ENCODE measurements at places on chromosomes 2 and 18.

- DNase-seq, result no peak
These were observed 195.1 kb downstream of the EXOC6B start for GRCh38 chr2:72630767-72631166.

DNA sequence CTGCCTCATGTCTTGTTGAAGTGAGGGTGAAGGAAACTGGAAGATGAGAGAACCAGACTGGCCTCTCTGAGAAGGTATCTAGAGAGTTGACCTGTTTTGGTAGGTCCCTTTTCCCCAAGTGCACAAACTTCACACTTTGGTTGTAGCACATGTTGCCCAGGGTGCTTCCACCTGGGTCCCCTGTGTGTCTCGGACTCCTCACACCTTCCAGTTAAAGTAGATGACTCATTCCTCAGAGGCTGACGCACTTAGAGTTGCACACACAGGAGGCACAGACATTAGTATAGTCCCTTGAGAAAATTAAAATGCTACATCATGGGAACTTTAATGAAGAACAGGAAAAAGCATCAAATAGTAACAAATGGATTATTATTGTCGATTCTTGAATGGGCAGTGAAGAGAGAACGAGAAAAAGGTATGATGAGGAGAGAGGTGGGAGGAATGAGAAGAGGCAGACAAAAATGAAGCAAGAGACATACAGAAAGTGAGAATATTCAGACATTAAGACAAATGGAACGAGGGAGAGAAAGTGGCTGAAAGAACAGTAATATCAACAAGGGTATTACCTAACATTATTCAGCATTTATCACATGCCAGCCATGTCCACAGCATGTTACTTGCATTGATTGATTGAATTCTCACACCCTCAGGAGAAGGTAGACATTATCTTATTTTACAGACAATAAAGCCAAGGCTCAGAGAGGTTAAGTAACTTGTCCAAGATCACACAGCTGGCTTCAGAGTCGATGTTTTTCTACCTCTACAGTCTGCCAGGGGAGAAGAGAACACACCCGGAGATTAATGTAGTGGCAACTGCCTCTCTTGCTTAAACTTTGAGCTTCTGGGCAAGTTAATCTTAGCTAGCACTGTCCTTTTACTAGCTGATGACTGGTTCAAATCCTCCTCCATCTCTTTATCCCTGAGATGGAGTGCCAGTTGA is 68.6 kb downstream of the FHOD3 start:
- no peak for DNase-seq

- no peak for DNase-seq
These were observed 98.6 kb downstream of the KCNS3 start for GRCh38 chr2:17976871-17977746.

GRCh38 chr2:2890246-2890645 is 487.4 kb downstream of the EIPR1 start:
- no peak for DNase-seq

GRCh38 chr2:182824767-182825158 is 41.7 kb downstream of the FRZB start:
- no peak for DNase-seq

DNA sequence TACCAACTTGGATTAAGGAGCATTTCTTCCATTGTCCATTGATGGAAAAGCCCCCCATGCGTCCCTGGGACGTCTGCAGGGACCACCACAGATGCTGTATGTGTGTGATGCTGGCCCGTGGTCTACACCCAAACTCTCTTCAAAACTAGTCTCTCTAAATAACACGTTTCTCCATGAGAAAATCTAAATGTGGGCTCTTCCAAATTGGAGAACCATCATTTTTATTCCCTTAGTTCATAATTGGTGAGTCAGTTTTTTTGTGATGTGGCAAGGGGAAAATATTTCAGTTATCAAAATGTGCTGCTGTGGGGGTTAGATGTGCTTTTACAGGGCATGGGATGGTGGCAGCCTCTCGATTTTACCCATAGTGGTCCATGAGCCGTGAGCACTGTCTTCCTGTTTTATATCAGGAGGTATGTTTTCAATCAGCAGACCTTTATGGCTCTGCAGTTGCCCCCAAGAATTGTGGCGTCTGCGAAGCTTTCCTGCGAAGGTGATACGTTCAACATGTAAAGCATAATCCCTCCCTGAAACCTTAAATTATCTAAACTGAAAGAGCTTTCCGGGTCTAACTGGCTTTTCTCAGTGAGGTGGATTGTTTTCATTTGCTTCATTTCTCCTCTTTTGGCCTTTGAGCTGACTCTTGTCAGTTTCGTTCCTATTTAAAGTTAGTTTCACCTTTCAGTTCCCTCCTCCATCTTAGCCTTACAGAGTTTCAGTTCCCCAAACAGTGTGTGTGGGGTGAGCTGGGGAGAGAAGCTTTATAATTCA is 78.4 kb downstream of the SETBP1 start:
- DNase-seq, result no peak

DNA sequence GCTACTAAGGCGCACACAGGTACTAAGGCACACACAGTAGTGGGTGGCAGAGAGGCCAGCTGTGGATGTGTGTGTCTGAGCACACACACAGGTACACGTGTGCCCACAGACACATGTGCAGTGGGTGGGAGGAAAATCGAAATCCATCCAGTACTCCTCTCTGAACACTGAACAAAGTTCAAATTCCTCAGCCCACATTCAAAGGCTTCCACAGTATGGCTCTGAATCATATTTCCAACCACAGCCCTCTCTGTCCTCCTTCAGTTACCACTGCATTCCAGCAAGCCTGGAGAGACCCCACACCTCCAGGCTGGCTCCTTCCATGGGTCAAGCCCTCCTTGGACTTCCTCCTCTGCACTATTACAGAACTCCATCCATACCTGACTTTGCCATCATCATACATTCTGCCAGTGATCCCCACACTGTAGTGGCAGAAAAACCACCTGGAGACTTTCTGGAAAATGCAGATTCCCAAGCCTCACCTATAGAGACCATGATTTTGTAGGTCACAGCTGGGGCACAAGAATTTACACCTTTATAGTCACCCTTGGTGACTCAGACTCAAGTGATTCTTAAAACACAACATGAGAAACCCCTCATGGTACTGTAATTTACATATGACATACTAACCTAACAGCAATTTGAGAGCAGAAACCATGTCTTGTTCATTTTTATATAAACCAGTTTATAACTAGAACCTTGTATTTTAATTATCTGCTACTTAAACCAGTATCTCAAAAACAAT is 31.4 kb downstream of the EPG5 start:
- no peak for DNase-seq

- no peak for DNase-seq
These were observed 204.9 kb downstream of the PTGR3 start for GRCh38 chr18:75003764-75004690.

DNA sequence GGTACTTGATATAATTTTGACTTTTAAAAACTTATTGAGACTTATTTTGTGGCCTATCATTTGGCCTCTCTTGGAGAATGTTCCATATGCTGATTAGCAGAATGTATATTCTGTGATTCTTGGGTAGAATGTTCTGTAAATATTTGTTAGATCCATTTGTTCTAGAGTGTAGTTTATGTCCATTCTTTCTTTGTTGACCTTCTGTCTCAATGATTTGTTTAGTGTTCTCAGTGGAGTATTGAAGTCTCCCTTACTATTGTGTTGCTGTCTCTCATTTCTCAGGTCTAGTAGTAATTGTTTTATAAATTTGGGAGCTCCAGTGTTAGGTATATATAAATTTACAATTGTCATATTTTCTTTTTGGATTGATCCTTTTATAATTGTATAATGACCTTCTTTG is 349.6 kb upstream of the CWC22 start:
- no peak for DNase-seq

DNA sequence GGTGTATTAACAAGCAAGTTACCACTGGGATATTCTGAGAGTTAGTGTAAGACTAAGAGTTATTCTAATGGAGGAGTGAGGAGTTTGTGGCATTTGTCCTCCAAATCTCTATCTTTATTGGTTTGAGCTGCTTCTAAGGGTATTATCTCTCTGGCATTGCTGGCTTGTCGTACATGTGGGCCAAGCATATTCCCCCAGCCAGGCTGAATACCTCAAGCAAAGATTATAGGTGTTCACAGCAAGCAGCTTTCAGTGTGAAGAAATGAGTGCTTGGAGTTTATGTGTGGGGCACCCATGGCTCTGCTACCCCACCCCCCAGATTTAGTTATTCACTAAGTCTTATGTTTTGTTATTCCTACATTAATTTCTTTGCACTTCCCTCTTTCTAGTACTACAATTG is 193.6 kb upstream of the FANCL start:
- DNase-seq, result no peak
